ENCODE measurements at places on chromosomes 6 and 20. TPM values are rescaled to one million over a fixed set of nuclear protein-coding genes. Genes with fewer than 3 reads are reported as not detected.

Gene C6orf89
- total RNA-seq, result 67.3 TPM

Gene ULBP2
- 0.78 TPM for total RNA-seq

Gene SLC22A1
- 2.0 TPM for total RNA-seq

Gene CRYBG1
- total RNA-seq, result 11.7 TPM

Gene FYN
- 122 TPM for total RNA-seq

- H3K27me3 ChIP-seq, result no peaks in the 10 kb centered on the region
- H3K27ac ChIP-seq, result peak overlapping the region; percentile 73
- DNase-seq, result no peak
- no peak overlapping the region for H3K4me3 ChIP-seq
- peaks cover 39% of the 10 kb centered on the region for H3K4me1 ChIP-seq
These were observed 32.4 kb upstream of the ADTRP start for GRCh38 chr6:11810854-11811643.

- DNase-seq, result no peak
- H3K27me3 ChIP-seq, result no peaks in the 10 kb centered on the region
- H3K4me1 ChIP-seq, result no peaks in the 10 kb centered on the region
- no peak overlapping the region for H3K27ac ChIP-seq
These were observed 108.7 kb downstream of the ERMARD start for GRCh38 chr6:169859978-169860703.

DNA sequence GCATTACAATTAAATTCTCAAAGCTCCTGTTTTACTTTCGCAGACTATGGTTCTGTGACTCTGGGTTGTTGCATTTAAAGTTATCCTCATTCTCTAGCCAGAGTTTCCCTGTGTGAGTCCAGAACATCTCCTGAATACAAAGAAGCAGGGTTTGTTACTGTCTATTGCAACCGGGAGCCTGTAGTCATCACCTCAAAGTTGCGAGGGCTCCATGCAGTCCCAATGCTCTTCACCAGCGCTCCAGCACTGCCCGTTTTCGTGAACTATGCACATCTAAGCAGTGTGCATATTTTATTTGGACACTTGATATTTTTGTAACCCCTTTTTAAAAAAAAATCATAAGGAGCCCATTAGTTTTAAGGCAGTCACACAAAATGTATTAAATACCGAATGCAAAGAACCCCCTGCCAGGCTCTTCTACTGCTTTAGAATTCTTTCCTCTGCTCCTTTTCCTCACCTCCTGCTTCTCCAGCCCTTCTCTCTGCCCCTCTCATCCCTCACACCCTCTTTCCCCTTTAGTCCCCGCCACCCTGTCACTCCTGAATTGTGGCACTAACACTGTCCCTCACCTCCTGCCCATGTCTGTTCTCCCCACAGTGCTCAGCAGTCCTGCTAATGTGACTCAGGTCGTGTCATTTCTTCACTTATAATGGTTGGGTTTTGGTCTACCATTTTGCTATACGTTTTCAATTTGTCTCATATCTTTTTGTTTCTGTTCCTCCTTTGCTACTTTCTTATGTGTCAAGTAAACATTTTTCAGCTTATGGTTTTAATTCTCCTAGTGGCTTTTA is 1.1 kb upstream of the HLA-C start:
- no peaks in the 10 kb centered on the region for H3K36me3 ChIP-seq
- no peaks in the 10 kb centered on the region for H3K27me3 ChIP-seq
- no peak overlapping the region for H3K4me3 ChIP-seq
- DNase-seq, result no peak
- H3K27ac ChIP-seq, result no peak overlapping the region

DNA sequence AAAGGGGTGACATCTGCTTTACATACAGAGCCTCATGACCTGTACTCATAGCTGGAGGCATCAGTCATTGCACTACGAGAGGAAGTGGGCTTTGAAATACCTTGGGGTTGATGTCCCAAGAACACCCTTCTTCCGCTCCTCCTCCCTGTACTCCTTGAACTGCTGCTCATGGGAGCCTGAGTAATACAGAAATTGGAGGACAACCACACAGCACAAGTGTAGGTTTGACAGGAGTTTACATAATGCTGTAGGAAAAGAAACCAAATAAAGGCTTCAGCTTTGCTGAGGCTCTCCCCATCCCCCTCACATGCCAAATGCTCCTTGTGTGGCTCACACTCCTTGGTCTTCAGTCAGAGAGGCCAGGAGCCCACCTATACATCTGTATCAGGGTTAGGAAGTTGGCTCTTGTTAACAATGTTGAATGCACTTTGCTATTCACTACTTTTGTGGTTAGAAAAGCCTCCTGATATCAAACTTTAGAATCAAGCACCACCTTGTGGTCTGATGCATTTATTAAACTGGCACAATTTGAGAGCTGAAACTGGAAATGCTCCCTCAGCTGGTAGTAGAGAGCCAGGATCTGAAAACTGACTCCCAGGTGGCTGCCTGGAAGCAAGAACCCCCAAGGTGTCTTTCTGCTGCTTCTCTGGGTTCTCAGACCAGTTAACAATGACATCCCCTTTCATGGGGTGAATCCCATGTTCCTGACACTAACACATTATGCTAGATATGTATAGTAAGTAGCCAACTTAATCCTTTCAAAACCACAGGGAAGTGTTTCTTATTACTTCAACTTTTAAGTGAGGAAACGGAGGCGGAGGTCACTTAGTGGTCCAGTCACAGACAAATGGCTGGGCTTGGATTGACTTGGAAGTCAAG is 56.2 kb upstream of the EDN1 start:
- no peak overlapping the region for H3K27ac ChIP-seq
- DNase-seq, result peak; percentile 27
- H3K27me3 ChIP-seq, result no peaks in the 10 kb centered on the region
- H3K4me1 ChIP-seq, result no peaks in the 10 kb centered on the region
- H3K4me3 ChIP-seq, result no peak overlapping the region

- H3K36me3 ChIP-seq, result no peaks in the 10 kb centered on the region
- no peak overlapping the region for H3K4me3 ChIP-seq
- H3K27me3 ChIP-seq, result no peaks in the 10 kb centered on the region
- H3K27ac ChIP-seq, result no peak overlapping the region
- H3K4me1 ChIP-seq, result no peaks in the 10 kb centered on the region
These were observed 25.0 kb downstream of the DDO start for GRCh38 chr6:110390404-110390803.

DNA sequence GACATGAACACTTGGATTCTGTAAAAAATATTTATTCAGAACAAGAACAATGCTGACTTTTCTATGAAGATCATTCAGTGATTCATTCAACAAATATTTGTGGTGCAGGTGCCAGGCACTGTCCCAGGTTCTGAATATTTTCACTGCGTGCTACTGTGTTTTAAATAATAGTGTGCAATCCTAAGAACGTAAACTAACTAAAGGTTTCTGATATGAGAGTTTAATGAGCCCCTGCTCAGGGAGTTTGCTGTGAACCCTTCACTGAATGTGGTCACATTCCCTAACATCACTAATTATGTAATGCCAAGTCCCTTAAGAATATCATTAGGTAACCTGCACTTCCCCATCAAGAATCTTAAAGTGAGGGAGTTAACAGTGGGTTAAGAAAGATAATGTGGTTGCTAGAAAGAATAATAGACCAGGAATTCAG is 1.7 kb upstream of the TMEM170B start:
- DNase-seq, result peak; percentile 18
- no peaks in the 10 kb centered on the region for H3K36me3 ChIP-seq
- H3K4me3 ChIP-seq, result no peak overlapping the region
- no peak overlapping the region for H3K27ac ChIP-seq

GRCh38 chr6:11851387-11851786 is 72.8 kb upstream of the ADTRP start:
- no peak overlapping the region for H3K27ac ChIP-seq
- peaks cover 23% of the 10 kb centered on the region for H3K4me1 ChIP-seq
- no peak overlapping the region for H3K4me3 ChIP-seq

DNA sequence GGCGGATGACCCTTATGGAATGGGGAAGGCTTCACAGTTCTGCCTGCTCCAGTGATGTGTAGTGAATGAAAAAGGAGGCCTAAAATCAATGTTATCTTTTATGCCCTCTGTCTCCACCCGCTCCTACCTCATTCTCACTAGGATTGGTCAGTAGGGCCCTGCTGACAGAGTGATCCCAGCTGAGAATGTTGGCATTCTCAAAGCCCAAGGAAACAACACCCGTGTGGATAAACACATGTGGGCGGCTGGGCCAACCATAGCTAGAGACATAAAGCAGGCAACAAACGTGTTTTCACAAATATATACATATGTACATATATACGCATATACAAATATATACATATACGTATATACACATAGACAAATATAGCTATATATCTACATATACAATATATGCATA is 4.5 kb downstream of the RIPK1 start:
- H3K4me3 ChIP-seq, result no peak overlapping the region
- peaks cover 4% of the 10 kb centered on the region for H3K36me3 ChIP-seq
- DNase-seq, result no peak

- no peak overlapping the region for H3K4me3 ChIP-seq
- no peaks in the 10 kb centered on the region for H3K27me3 ChIP-seq
- no peak overlapping the region for H3K27ac ChIP-seq
- H3K36me3 ChIP-seq, result no peaks in the 10 kb centered on the region
- DNase-seq, result no peak
These were observed 58.5 kb upstream of the CCN6 start for GRCh38 chr6:111995404-111995803.

- DNase-seq, result no peak
- no peak overlapping the region for H3K4me3 ChIP-seq
- H3K36me3 ChIP-seq, result no peaks in the 10 kb centered on the region
- no peaks in the 10 kb centered on the region for H3K4me1 ChIP-seq
- H3K27ac ChIP-seq, result no peak overlapping the region
These were observed 361.0 kb upstream of the MARCKS start for GRCh38 chr6:113496166-113496565.

GRCh38 chr6:123668063-123668462 is 31.3 kb upstream of the TRDN start:
- no peaks in the 10 kb centered on the region for H3K36me3 ChIP-seq
- DNase-seq, result no peak
- H3K27ac ChIP-seq, result no peak overlapping the region
- H3K4me1 ChIP-seq, result no peaks in the 10 kb centered on the region

GRCh38 chr6:90086517-90086916 is 192.2 kb downstream of the GJA10 start:
- no peak overlapping the region for H3K27ac ChIP-seq
- no peak overlapping the region for H3K4me3 ChIP-seq
- H3K27me3 ChIP-seq, result no peaks in the 10 kb centered on the region
- H3K4me1 ChIP-seq, result no peaks in the 10 kb centered on the region
- H3K36me3 ChIP-seq, result no peaks in the 10 kb centered on the region
- DNase-seq, result no peak

DNA sequence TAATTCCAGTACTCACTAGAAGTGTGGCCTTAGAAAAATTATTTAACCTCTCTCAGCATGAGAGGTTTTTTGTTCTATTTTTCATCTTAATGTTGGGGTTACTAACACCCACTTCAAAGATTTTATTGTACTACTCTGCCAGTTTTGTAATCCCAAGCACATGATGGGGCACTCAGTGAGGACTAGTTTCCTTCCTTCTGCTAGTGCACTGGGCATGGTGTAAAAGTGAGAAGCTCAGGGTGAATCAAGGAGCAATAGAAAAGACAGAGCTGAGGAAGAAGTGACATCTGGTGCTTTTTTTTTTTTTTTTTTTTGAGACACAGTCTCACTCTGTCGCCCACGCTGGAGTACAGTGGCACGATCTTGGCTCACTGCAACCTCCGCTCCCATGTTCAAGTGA is 439.4 kb upstream of the ARID1B start:
- H3K36me3 ChIP-seq, result no peaks in the 10 kb centered on the region
- DNase-seq, result no peak
- no peaks in the 10 kb centered on the region for H3K4me1 ChIP-seq
- no peak overlapping the region for H3K27ac ChIP-seq

DNA sequence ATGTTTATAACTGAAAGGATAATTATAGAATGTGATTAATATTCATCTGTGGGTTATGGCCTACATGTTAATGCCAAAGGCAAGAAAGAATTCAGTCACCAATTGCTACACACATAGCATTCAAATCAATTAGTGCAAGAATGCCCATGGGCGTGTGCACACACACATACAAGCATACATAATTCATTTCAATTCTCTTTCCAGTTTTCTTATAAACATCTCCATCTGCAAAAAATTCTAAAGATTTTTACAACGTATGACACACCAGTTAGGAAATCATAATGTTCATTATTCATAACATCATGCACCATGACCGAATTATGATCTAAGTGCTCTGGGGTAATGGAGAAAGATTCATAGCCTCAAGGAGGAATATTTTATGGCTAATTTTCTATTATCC is 111.0 kb upstream of the ADTRP start:
- no peak for DNase-seq
- no peak overlapping the region for H3K4me3 ChIP-seq
- H3K27ac ChIP-seq, result no peak overlapping the region
- H3K27me3 ChIP-seq, result no peaks in the 10 kb centered on the region
- H3K4me1 ChIP-seq, result no peaks in the 10 kb centered on the region
